Germinal center (tissue), 1 donor: ENCODE measurements at places on chromosomes 1 and 21.

- no peak for DNase-seq
These were observed 147.9 kb downstream of the RASAL2 start for GRCh38 chr1:178241837-178242236.

DNA sequence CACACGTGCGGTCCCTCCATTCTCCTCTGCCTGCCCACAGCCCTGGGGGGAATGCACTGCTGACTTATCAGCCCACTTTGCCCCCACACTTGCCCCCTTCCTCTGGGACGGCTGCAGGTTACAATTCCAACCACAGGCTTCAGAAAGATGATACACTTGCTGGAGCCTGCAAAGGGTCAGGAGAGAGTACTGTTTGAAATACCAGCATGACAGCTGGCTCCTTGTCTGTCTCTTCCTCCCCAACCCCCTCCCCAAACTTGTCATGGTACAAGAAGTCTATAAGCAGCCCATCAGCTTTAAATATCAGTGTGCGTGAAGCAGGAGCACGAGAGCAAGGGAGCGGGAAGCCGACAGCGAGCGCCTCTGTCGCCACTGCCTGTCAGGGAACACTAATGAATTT is 62.4 kb downstream of the ERI3 start:
- no peak for DNase-seq

DNA sequence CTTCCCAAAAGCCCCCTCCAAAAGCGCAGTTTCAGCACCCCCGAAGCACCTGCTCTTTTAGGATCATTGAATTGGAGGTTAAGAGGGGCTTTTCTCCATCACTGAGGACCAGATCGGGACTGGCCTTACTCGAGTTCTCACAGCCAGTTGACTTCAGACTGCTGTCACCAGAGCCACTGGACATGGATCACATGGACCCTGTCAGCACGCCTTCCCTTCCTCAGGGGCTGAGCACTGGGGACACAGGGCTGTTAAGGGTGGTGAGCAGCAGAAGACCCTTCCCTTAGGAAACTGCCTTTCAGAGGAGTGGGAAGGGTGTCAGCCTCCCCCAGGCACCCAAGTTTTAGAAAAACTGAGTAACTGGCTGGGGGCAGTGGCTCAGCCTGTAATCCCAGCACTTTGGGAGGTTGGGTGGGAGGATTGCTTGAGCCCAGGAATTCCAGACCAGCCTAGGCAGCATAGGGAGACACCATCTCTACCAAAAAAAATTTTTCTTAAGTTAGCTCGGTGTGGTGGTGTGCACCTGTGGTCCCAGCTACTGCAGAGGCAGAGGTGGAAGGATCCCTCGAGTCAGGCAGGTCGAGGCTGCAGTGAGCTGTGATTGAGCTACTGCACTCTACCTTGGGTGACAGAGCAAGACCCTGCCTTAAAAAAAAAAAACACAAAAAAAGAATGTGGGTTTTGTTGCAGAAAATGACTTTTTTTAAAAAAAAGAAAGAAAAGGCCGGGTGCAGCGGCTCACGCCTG is 584 bp upstream of the FGR start:
- DNase-seq: no peak

- DNase-seq: no peak
These were observed 19.9 kb upstream of the FOXO6 start for GRCh38 chr1:41341365-41341683.

DNA sequence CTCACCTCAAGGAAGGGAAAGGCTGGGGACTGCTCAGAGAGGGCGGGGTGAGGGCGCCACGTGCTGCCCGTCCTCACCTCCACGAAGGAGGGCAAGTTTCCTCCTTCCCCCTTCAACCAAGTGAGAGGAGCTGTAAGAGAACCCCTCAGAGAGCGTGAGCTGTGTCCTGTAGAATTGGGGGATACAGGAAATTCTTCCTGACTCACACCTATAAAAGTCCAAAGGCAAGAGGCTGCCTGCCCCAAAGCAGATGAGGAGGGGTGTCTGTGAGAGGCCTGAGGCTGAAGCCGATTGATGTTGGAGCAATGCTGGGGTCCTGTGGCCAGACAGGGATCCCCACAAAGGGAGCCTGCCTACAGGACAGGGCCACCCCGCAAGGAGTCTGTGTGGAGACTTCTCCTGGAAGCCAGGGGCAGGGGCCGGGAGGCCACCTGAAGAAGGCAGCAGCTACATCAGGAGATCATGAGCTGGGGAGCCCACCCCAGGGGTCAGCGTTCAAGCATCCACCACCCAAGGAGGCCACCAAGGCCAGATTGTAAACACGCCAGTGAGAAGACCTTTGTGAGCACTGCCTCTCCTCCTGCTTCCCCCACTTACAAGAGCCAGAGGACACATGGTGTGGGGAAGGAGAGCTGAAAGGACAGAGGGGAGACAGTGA is 27.7 kb downstream of the S100A6 start:
- DNase-seq: no peak

- DNase-seq: no peak
These were observed 841.5 kb downstream of the KCNT2 start for GRCh38 chr1:195766709-195767108.
